ENCODE measurements at places on chromosomes 2 and 18.

GRCh38 chr2:207112383-207112782, 53.4 kb downstream of the KLF7 start:
- DNase-seq: no peak

DNA sequence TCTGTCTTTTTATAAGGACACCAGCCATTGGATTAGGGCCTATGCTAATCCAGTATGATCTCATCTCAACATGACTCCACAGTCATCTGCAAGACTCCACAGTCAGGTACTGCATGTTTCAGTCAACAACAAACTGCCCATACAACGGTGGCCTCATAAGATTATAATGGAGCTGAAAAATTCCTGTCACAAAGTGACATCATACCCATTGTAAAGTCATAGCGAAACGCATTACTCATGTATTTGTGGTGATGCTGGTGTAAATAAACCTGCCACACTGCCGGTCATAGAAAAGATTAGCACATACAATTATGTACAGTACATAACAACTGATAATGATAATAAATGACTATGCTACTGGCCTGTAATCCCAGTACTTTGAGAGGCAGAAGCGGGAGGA, 102.2 kb downstream of the TEX51 start:
- no peak for DNase-seq

DNA sequence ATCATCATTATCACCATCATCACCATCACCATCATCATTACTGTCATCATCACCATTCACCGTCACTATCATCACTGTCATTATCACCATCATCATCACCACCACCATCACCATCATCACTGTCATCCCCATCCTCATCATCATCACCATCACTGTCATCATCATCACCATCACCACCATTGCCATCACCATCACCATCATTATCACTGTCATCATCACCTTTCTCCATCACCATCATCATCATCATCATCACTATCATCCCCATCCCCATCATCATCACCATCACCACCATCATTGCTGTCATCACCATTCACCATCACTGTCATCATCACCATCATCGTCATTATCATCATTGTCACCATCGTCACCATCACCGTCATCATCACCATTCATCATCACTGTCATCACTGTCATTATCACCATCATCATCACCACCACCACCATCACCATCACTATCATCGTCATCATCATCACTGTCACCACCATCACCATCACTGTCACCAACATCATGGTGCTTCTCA, 9.8 kb downstream of the HPCAL1 start:
- no peak for DNase-seq

DNA sequence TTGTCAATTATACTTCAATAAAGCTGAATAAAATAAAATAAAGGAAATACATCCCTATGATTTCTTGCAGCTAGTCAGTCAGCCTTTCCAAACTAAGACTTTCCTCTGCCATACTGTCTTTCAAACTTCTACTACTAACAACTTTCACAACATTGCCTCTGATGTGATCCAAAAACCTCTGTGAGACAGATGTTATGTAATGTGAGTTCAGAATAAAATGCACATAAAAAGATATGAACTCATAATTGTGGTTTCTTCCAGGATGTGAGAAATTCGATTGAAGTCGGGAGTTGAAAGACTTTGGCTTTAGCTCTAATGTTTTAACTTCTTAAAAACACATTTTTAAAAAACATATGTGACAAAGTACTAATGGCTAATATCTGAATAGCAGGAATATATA, 98.7 kb downstream of the PIGN start:
- DNase-seq: no peak

DNA sequence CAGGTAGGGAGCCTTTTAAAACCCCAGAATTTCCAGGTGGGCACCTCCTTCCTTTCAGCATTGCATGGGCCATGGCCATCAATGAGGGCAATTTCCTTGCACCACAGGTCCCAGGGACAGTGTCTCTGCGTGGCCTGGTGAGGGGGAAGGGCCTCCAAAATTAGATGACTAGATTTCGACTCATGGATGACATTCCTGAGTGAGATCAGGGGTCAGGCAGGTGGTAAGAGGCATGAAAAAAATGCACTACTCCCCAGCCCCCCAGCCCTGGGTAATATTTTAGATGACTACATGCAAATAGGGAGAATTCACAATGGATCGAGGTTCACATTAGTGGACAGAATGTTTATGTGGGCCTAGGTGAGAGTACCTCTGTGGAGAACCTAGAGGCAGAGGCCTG, 19.0 kb upstream of the IGFBP5 start:
- DNase-seq: no peak

DNA sequence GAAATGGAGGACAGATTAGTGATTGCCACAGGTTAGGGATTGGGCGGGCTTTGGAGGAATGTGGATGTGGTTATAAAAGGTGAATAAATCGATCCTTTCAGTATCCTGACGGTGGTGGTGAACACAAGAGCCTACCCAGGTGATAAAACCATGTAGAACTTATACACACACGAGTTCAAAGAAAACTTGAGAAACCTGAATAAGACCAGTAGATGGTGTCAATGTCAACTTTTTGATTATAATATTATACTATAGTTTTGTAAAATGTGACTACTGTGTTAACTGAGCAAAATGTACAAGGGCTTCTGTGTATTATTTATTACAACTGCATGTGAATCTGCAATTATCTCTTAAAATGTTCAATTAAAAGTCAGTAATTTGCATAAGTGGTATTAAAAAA, 136.3 kb downstream of the ERBB4 start:
- no peak for DNase-seq

DNA sequence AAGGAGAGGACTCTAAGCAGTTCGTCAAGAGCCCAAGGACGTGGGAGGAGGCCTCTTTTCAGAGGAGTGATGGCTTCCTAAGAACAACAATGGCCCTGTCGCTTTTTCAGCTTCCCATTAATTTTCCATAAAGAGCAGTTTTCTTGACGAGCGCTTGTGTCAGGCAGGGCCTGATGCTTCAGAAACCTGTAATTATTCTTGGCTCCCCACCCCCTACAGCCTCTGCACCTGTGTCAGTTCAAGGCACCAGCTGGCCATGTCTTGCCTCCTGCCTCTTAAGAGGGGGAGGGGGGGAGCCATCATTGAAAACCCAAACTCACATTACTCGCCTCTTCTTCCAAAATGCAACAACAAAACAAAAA, 32.3 kb downstream of the KLF7 start:
- DNase-seq: peak; percentile 96

DNA sequence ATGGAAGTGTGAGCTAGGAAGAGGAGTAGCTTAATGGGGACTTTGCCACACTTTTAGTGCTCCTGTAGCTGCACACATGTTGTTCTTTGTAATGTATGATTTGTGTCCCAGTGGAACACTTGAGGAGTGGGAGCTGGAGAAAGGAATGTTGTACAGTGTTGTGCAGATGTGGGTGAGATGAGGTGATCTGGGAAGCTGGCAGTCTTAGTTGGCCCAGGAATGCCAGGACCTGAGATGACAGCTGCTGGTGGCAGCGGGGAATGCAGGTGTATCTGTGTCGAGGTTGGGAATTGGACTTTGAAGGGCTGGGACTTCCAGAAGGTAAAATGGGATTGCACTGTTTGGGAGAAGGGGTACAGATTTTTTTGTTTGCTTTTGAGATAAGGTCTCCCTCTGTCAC, 23.6 kb downstream of the NEDD4L start:
- no peak for DNase-seq

GRCh38 chr18:68482815-68483214, 232.1 kb downstream of the TMX3 start:
- no peak for DNase-seq

DNA sequence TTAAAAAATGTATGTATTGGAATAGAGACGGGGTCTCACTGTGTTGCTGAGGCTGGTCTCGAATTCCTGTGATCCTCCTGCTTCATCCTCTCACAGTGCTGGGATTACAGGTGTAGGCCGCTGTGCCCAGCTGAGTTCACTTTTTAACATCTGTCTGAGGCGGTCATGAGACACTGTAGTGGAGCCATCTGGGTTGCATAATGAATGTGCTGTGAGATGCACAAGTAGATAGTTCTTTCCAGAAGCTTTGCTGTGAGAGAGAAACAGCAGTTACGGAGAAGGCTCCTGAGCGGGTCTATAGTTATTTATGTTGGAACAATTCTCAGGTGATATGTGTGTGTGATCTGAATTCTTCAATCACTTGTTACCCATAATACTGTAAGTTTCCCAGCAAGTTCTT, 3.1 kb downstream of the RMC1 start:
- no peak for DNase-seq

- DNase-seq: no peak
Observed at GRCh38 chr2:139281124-139281523, 500.9 kb upstream of the NXPH2 start.

- no peak for DNase-seq
Observed at GRCh38 chr2:118078734-118079133, 9.5 kb upstream of the INSIG2 start.

DNA sequence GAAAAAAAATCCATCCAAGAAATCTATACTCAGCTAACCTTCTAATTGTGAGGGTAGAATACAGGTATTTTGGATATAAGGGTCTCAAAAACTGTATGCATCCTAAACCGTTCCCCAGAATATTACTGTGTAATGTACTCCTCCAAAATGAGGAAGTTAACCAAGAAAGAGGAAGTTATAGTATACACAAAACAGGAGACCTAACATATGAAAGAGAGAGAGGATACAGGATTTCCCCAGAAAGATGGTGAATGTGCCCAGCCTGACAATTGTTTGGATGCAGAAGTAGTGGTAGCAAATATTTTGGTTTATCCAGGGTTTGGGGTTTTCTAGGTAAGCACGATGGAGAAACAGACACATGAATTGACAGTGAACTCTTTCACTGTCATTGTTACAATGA, 50.6 kb downstream of the GALNT3 start:
- no peak for DNase-seq

DNA sequence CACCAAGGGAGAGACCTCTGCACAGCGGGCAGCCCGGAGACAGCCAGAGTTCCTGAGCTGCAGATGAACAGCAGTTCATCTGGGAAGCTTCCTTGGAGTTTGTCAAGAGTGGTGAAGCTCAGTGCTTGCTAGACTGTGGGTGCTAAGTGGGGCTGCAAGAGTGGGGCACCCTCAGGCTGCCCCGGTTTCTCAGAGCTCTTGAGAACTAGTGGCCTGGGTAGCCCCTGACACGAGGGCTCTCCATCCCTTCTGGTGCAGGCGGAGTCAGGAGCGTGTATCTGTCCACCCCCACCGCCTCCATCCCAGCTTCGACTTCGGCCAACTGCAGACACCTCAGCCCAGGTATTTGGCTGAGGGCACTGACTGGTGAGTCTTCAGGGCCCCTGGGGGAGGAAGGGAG, 222.0 kb downstream of the LOXHD1 start:
- DNase-seq: no peak

DNA sequence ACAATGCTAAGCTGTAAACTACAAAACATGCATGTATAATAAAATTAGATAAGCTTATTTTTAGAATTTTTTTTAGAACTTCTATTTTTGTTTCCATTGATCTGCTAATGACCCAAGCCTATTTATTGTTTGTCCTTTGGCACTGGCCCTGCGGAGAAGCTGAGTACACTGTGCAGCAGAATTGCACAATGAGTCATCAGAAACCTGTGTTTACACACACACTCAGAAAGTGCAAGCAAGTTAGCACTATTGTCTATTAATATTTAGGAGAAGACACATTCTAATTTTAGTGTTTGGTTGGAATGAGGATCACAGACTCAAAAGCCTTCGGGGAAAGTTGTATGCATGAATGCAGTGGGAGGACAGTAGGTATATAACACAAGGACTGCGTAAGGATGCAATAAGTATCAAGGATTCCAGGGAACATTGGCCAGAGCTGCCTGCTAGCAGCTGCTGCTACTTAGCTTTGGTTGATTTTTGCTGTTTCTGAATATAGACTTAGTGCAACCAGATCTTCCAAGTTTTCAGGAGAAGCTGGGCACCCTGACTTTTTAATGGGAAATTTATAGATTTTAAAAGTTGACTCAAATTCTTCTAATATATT, 128.2 kb downstream of the KCNH7 start:
- peak; percentile 66 for DNase-seq

- DNase-seq: no peak
Observed at GRCh38 chr18:61727241-61728193, 165.3 kb downstream of the RNF152 start.

DNA sequence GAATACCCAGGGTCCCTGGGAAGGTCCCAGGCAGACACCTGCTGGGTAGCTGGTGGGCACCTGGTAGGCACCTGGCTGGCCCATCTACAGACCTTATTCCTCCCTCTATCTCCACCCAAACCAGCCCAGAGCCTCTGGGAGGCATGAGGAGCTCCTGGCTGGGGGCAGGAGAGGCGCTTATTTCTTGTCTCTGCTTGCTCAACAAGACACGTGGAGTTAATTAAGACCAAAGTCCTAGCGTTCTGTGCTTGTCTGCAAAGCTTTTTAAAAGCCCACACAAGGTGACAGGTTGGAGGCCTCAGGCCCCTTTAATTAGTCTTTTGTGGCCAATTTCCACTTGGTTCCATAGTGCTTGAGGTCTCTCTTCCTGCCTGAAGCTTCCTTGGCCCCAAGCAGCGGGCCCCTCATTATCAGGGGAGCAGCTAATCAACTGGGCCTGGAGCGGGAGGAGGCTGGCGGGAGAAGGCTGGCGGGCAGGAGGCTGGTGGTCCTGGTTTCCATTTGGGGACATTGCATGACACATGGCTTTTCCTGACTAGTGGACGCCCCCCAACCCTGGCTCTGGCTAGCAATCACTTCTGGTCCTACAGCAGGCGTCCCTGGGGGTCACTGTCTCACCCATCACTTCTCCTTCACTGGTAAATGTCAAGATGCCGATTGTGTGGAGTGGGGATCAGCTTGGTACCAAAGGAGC, 65.4 kb upstream of the HDAC4 start:
- DNase-seq: no peak

DNA sequence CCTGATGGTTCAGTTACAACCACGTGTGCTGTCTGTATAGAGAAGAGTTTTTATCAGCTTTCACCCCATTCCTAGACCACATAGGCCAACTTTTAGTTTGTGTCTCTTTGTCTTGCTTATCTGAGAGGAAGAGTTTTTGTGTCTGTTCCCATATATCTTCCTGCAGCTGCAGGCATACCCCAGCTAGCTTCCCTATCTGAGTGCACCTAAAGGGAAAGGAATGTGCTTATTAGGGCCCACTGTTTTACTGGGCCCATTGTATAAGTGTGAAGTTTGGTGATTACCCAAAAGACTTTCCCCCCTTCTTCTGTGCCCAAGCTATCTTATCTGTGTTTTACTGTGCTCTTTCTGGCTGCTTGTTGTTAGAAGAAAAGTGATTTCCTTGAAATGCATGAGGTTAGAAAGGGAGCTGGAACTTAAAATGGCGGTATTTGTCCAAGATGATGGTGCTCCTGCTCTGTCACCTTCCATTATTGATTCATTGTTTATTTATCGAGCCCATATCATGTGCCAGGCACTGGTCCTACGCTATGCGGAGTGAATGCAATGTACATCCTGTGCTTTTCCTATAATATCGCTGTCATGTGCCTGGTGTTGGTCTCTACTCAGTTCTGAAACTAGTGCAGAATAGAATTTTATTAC, 57.2 kb downstream of the NYAP2 start:
- no peak for DNase-seq

- DNase-seq: no peak
Observed at GRCh38 chr2:69918401-69918800, 3.5 kb downstream of the MXD1 start.
